ENCODE measurements at places on chromosomes 2 and 18.

DNA sequence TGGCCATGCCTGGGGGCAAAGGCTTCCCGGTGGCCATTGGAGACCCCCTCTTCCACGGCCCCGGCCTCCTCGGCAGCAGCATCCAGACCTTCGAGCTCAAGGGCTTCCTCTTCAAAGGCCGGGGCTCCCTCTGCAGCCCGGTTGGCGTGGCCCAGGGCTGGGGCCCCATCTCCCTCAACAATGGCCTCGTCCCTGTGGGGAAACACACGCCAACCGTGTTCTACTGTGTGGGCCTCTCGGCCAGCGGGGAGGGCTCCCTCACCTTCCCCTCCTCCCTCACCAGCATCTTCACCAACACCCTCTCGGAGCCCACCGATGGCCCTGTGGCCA, 2.7 kb downstream of the RTP5 start:
- DNase-seq, result no peak

- no peak for DNase-seq
Observed at GRCh38 chr2:215577356-215577755, 141.5 kb upstream of the FN1 start.

DNA sequence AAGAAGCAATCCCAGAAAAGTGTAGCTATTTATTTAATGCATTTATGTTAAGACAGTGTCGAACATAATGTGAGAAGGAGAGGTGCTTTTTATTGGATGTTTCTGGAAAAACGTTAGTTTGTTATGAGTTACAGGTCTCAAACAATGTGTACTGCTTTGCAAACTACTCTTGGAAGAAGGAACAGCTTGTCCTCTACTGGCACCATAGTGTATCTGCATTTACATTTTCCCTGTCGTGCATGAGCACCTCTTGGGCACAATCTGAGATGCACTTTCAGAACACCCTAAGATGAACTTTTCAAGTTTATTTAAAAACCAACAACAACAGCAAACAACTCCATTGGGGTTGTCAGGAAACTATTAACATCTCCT, 22.8 kb downstream of the CCNYL1 start:
- DNase-seq, result no peak

DNA sequence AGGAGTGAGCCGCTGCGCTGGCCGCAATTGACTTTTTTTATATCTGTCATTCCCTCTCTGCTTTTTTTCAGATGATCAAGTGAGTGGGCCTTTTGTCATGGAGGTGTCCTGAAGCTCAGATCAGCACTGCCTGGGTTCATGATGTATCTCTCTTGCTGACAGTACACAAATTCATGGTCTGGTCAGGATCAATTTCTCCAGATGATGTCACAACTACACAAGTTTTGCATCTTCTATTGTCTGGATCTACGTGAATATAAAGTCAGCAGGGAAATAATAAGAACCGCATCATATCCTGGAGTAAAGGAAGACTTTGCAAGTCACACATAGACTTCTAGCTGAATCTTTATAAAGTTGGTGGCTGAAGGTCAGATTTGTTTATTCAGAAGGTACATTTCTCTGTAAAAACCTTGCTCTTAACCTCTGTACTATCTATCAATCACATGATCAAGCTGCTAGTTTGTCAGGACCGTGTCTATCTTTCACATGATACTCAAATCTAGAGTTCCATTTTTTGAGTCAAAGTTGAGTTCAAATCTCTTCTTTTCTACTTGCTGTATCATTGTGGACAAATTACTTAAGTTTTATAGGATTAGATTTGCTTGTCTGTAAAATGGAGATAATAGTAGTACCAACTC, 13.1 kb upstream of the CD28 start:
- DNase-seq, result no peak

- DNase-seq, result no peak
Observed at GRCh38 chr2:230751062-230751461, 38.4 kb downstream of the CAB39 start.

GRCh38 chr2:239344857-239345216, 56.0 kb downstream of the HDAC4 start:
- no peak for DNase-seq

DNA sequence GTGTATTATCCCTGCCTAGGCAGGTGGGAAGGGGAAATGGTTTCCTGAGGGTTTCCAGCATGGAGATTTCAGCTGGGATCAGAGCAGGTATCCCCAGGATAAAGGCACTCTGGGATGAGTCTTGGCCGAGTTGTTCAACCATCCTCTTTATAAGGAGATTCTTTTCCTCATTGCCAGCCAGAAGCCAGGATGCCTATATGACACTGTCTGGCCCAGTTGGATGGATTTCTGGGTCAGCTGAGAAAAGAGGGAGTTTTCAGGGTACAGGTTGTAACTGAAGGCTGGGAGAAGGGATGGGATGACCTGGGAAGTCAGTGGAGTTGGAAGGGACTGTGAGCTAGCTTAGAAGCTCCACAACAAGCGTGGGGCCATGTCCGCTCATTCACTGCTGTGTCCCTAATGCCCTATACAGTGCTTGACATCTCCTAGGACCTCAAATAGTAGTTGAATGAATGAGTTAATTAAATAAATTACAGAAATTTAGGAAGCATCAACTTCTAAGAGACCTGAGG, 8.3 kb downstream of the RHOB start:
- no peak for DNase-seq

DNA sequence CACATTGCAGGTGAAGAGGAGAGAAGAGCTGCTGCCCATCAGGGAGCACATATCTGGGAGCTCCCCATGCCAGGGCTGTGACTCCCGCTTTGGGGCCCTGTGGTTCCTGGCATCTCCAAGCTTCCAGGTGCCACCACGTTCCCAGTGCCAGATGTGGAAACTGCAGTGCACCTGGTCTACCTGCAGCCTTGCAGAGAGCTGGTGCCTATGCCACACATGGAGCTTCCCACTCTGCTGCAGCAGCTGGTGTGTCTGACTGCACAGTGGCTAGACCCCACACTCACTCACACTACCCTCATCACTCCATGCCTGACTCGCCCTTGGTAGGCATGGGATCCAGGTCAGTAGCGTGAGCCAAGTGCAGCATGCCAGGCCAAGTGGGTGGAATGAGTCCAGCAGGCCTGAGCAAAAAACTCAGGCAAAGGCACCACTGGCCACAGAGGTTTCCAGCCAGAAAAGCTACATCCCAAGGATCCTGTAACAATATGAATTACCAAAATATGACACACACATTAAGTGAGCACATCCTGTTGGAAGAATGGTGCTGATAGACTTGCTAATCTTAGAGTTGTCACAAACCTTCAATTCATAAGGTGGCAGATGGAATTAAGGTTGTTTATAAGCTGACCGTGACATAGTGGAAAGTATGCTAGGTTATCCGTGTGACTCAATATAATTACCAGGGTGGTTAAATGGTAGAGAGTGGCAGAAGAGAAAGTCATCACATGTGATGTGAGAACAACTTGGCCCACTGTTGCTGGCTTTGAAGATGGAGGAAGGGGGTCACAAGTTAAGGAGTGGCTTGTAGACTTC, 150.9 kb downstream of the EHBP1 start:
- DNase-seq, result no peak

- no peak for DNase-seq
Observed at GRCh38 chr2:33595385-33595784, 3.7 kb downstream of the FAM98A start.

DNA sequence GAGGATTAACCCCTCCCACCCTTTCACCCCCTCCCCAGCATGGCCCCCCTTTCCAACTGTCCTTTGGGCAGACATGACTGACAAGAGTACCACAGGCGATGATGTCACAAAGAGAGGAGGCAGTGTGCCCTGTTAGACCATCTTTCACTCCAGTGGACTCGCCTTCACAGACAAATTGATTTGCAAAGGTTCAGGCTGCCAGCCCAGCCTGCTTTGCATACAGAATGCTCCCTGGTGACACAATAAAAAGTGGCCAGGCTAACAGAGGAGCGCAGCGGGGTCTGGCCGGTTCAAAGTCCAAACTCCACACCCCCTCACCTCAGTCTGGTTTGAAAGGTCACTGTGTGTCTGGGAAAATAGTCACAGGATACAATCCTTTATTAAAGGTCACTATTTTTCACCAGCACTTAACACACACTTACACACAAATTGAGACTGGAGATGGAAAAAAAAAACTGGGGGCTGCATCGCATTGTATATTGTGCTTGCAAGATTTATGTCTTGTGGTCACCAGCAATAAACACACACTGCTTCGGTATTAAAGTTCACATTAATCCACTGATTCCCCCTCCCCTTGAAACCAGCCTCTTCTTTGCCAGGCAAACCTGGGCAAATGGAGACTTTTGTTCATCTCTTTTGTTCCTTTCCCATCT, 236.9 kb downstream of the BCL11A start:
- no peak for DNase-seq

DNA sequence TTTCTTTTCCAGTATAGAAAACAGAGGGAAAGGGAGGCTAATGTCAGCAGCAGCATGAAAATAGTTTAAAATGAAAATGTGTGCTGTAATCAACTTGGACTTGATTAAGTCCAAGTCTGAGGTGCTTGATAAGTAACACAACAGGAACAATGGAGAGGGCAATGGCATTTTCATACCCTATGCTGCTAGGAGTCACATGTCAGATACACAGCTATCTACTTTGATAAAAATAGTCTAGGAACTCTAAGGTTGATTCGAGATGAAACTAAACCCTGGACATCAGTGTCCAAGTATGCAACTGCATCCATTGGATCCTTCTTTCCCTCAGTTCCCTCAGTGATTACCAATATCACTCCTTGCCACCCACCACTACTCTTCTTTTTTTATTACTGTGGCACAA, 4.6 kb upstream of the C18orf63 start:
- DNase-seq, result no peak

DNA sequence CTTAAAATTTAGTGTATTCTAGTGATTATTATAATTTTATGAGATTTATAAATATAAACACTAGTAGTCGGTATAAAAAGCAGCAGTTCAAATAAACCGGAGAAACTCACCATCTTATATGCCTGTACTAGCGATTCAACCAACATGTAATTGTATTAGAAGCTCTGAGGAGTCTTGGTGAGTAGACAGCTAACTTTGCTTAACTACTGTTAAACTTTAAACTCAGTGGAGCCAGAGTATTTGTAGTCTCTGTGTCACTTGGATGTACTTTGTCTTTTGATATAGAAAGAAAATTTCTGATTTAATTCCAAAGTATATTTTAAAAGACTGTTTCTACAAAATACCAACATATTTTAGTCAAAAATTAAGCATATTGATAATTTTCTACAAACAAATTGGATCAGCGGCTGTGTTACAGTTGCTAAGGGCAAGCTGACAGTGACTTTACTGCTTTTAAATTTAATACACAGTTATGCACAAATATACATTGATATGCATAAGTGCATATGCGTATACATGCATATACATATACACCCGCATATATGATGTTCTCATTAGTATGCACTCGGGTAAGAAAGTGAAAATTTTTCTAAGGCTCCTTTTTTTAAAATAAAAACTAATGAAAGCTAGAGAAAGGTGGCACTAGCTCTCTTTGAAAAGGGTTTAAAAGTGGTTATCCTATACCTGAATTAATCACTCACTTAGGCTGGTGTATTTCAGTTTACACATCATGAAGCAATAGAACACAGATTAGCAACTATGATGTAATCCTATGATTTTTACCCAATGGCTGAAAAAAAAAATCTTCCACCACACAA, 374.5 kb downstream of the NCKAP5 start:
- DNase-seq, result no peak

- DNase-seq, result no peak
Observed at GRCh38 chr2:95270541-95271081, 3.6 kb upstream of the PROM2 start.

DNA sequence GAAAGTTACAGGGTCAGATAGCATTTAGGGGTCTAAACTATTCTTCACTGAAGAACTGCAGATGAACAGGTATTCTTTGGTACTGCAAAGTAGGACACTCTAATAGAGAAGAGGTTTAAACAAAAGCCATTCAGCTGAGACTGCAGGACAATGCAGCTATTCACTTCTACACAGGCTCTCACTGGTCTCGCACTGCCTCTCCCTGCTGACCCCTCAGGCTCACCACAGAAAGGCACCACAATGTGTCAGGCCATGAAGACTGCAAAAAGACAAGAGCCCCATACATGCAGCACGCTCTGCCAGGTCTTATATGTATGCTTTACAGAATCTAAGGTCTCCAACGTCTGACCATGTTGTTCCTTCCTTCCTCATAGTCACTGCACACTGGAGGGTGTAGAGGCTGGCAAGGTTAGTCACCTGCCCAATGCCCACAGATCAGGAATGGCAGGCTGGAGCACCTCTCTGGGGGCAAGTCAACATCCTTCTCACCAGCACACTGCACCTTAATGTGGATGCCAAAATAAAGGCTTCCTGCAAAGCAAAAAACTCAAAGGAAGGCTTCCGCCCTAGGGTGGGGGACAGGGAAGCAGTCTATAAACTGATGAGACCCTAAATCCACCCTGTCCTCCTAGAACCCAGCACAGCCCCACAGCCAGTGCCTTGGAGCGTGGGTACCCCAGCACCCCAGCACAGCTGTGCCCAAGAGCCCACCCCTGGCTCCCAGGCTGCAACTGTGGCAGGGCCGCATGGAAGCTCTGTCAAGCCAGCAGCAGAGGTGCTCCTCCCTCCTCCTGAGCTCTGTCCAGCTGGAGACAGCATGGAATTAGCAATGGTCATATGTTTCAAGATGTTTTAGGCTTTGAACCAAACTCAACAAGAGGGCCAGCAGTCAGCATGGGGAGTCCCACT, 10.7 kb upstream of the RNU4ATAC start:
- DNase-seq, result no peak

GRCh38 chr2:231926761-231927565, 767 bp upstream of the NPPC start:
- no peak for DNase-seq

DNA sequence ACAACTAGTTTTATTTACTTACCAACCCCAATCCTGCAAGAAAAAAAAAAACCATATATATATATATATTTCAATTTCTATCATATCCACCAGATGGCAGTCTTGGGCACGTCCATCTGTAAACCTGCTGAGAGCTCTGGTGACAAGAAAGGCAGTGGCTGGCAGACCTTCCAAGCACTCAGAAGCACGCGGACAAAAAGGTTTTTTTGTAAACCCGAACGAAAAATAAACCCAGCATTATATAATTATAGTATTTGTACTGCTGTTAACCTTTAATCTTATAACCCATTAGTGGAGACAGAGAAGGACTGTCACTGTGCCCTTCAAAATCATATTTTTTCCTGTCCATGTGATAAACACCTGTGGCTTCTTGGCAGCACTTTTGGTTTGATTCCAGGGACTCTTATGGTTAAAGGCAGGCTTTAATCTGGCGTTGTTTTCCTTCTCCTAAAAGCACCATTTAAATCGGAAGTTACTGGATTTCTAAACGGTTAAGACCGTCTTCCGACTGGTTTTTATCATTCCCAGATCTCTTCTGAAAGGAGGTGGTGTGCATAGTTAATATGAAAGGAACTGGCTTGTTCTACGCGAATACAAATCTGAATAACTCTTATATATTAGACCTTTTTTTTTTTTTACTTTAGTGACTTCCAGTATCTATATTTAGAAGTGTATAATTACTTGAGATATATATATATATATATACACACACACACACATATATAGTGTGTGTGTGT, 31.0 kb upstream of the SLC3A1 start:
- peak; percentile 25 for DNase-seq

- no peak for DNase-seq
Observed at GRCh38 chr18:35694808-35695207, 113.3 kb downstream of the GALNT1 start.

Data from activated CD4-positive, alpha-beta T cell treated with anti-CD3 and anti-CD28 coated beads for 24 hours (primary cell).